ENCODE measurements at places on chromosomes 4 and X. TPM values are rescaled to one million over a fixed set of nuclear protein-coding genes. Genes with fewer than 3 reads are reported as not detected.

GRCh38 chrX:153876112-153876491, 9.9 kb downstream of the L1CAM start:
- no peak for DNase-seq

DNA sequence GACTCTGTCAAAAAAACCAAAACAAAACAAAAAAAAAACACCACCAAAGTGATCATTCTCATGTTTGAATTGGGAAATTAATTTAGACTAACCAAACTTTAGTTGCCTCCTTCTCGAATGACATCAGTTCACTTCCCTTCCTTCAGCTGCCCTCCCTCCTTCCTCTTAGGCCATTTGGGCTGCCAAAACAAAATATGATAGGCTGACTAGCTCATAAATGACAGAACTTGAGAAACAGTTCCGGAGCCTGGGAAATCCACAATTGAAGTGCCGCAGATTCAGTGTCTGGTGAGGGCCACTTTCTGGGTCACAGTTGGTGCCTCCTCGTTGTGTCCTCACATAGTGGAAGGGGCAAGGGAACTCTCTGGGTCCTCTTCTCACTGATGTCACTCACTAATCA, 16.1 kb upstream of the WAS start:
- no peak for DNase-seq

GRCh38 chrX:132539611-132540010, 50.8 kb upstream of the MBNL3 start:
- no peak for DNase-seq

GRCh38 chr4:89277412-89277811, 30.2 kb downstream of the GPRIN3 start:
- no peak for DNase-seq

DNA sequence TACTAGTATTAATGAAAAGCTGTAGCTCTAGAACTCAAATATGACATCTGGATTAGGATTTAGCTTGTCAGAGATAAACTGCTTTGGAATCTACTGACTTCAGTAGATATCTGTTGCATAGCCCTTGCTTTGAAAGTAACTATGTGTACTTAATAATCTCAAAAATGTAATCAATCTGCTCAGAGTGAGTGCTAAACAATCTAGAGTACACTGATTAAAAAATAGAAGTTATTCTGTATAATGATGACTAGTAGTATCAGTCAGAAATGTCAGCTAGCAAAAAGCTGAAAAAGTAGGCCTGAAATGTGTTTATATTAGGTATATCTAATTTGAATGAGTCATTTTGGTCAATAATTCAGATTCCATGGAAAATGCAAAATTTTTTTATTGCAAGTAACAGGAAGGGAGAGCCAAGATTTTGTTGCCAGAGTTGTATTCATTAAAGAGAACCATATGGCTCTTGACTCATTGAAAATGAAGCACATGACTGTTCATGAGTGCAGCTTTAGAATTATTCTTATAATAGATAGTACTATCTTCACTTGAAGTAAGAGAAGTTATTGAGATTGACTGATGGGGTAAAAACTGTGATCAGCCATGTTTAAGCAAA, 20.0 kb downstream of the CLCN3 start:
- no peak for DNase-seq

- DNase-seq, result no peak
These were observed 348.5 kb downstream of the INPP4B start for GRCh38 chr4:142497606-142498005.

DNA sequence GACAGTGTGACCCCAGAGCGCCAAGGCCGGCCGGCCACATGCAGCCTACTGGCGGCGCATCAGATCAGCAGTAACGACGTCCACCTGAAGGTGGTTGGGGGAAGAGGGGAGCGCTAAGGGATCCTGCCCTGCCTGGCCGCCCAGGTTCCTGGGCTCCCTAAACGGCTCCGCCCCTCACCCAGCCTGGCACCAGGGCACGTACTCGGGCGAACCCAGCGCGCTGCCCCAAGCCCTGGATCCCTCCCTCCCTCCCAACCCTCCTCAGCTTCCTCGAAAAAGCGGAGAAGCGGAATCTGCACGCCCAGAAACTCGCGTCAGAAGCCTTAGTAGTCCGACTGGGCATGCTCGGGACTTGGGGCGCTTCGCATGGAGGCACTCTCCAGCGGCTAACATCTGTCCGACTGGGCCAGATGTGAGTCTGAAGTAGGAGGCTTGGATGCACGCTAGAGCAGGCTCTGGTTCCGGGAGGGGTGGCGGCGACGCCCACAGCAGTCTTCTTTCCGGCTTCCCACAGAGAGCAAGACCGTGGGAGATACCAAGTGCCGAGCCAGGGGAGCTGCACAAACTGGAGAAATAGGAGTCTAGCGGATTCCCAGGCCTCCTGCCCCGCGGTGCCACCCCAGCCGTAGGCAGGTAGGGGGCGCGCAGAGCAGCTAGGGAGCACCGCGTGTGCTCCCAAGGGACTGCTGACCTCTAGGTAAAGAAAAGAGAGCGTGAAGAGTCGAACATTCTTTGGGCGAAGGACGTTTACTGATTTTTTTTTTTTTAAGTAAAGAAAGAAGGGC, 114.3 kb upstream of the TEX13C start:
- peak; percentile 75 for DNase-seq

EPGN gene
- total RNA-seq, result not detected

- DNase-seq, result no peak
These were observed 31.4 kb downstream of the HOPX start for GRCh38 chr4:56649445-56650261.

DNA sequence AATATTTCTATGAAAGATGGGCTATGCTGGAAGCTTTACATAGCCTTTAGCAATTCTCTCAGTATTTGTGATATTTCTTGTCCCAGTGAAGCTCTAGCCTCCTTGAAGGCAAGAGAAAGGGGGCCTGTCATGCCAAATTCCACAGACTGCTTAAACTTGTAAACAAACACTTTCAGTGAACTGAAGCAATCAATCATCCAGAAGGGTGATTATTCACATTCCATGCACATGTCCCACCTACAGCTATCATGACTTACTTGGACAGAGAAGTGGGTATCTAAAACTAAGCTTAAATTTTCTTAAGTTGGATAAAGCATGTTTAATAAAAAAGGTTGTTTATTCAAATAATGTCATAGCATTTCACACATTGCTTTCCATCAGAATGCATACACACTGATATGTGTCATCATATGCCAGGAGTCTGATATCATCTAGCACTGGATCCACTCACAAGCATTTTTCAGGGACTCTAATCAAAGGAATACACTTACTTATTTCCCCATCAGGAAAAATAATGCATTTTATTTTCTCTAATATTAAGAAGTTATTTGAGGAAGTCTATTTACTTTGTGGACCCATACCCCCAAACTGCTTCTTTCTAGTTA, 1.2 kb upstream of the FSTL5 start:
- no peak for DNase-seq

GRCh38 chrX:8849945-8850344, 48.8 kb upstream of the FAM9A start:
- DNase-seq, result no peak

- no peak for DNase-seq
These were observed 31.6 kb downstream of the UGDH start for GRCh38 chr4:39495446-39496213.

DNA sequence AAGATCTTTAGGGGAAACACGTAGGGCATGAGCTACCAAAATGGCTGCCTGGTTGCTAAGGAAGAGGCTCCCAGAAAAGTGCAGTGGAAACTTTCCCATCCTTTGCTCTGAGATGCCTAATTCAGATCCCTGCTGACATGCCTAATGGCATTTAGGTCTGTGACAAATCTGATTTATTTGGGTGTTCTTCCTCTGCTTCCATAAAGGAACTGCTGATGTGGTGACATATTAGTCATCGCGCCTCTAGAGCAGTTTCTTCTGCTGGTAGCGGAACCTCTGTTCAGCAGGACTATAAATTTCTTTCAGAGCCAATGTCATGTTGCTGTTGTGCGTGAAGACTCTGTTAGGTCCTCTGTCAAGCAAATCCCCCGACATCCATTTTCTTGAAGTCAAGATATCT, 310.0 kb downstream of the PDHA2 start:
- DNase-seq, result no peak

POU4F2 gene
- not detected for total RNA-seq

MAB21L2 gene
- total RNA-seq, result not detected

DNA sequence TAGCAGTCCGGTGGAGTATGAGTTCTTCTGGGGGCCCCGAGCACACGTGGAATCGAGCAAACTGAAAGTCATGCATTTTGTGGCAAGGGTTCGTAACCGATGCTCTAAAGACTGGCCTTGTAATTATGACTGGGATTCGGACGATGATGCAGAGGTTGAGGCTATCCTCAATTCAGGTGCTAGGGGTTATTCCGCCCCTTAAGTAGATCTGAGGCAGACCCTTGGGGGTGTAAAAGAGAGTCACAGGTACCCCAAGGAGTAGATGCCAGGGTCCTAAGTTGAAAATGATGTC, 852 bp downstream of the MAGEH1 start:
- no peak for DNase-seq

All from H9 (cell line).